ENCODE measurements at places on chromosomes 13 and 19.

GRCh38 chr13:40275155-40275554 is 391.3 kb downstream of the FOXO1 start:
- DNase-seq: no peak

- DNase-seq: no peak
These were observed 3.4 kb downstream of the CADM4 start for GRCh38 chr19:43636121-43636683.

DNA sequence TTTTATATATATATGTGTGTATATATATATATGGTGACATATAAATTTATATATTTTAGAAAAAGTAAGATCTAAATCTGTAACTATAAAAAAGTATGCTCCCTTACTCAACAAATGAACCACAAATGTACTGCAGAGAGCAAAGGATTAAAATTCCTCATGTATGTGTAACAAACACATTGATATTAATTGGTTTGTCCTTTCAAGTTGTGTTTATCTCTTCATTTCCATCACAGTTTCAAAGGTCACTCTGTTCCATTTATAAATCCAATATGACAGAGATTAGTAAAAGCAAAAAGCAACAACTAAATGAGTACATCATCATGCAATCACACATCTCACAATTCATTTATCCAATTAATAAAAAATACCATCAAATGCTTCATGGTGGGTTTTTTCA is 247.9 kb downstream of the DACH1 start:
- no peak for DNase-seq

DNA sequence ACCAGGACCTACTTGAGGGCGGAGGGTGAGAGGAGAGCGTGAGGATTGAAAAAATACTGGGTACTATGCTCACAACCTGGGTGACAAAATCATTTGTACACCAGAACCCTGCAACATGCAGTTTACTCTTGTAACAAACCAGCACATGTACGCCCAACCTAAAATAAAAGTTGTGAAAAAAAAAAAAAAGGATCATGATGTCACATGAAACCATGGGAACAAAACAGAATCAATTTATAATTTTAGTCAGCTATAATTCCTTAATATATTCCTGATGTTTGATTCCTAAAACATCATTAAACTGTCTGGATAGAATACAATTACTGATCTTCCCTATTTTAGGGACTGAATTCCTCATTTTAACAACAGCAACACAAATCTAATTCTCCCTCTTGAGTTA is 160.6 kb upstream of the SPRY2 start:
- DNase-seq: no peak

DNA sequence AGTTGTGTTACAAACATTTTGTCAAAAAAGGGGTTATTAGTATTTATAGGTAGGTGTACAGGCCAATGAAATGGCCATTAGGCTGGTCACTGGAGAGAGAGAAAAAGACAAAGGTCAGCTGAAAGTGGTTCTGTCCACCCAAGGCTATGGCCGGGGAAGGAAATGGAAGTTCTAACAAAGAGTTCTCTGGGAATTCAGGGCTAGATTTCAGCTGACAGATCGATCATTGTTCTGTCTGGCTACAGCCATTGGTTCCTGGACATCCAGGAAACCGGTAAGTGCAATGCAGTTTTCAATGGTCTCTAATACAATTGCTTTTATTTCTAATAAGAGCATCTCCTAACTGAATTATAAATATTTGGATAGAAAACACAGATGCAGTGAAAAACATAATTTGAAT is 42.5 kb downstream of the MBNL2 start:
- no peak for DNase-seq

DNA sequence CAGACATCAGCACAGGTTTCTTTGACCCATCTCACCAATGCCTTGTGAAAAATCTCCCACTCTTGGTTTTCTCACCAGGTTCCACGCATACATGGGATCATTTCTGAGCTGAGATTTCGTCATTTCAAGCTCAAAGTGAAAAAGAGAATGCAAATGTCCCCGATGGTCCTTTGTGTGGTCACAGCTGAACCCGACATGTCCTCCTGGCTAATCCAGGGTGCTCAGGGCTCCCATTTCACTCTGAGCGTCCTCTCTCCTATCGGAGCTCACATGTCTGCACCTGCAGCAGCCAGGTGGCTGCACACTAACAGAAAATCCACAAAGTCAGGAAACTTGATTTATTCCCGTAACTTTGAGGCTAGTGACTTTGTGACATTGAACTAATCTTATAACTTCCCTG is 9.3 kb upstream of the CEACAM3 start:
- no peak for DNase-seq

DNA sequence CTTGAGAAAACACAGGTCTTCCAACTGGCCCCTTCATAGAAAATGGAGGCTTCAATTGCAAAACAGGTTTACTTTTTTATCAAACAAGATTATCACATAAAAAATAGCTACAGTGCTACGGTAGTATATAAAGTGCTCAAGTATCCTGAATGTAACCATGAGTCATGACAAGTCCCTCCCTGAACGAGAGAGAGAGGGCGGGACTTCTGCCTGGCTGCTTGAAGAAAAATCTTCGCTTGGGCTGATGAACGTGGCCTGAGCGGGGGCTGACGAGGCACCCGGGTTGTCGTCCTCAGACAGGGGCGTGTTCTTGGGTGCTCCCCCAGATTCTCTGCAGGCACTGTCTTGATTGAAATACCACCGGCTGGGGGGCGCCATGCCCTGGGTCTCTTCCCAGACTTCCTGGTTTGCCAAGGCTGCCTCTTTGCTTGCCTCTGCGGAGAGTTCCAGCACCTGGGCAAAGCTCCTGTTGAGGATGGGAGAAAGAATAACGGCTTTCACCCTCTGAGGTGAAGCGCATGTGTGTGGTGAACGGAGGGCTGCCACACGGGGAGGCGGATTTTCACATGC is 23.2 kb upstream of the CPAMD8 start:
- no peak for DNase-seq

DNA sequence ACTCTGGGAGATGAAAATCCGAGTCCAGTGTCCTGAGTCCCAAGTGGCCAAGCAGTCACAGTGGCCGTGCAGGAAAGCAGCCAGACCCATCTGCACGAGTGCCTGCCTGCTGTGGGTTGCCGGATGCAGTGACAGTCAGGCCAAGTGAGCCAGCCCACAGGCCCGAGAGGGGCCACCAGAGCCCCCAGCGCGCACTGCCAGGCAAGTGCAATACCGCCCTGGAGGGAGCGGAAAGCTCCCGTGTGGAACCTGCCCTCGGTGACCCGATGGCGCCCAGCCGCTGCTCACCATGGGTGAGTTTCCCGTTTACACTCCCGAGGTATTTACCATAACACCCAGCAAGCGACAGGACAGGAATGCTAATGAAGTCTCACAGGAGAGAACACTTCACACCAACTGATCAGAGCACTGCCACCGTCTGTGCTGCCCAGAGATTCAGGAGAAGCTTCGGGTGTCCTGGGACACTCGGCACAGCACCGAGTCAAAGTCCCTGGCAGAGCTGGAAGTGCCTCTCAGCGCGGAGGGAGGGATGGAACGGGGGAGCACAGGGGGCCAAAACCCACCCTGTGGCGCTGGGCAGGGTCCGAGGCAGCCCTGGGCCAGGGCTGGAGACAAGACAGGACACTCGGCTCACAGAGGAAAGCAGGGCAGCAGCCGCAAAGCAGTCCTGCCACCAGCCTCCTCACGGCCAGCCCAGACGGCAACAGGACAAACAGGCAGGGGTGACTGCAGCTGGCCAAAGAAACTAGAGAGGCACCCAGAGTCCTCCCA is 21.3 kb upstream of the TINCR start:
- no peak for DNase-seq

DNA sequence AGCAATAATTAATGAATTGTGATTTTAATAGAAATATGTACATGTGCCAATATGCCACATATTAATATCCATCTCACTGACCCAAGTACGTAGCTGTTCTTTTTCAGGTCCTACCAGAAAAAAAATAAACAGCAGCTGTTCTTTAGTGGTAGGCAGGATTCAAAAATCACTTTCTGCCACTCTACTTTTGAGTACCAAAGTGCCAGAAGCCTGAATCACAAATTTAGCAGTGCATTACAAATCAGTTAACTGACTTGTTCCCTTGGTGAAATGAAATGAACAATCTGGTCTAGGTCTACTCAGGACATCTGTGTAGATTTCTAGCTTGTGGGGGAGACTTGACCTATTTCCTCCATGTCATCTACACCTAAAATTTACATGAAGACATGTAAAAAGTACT is 775.5 kb upstream of the GPC6 start:
- no peak for DNase-seq

- DNase-seq: no peak
These were observed 4.9 kb downstream of the TMED1 start for GRCh38 chr19:10830931-10831779.

- no peak for DNase-seq
These were observed 43.8 kb downstream of the SPRY2 start for GRCh38 chr13:80297094-80297493.

- peak; percentile 71 for DNase-seq
These were observed at the start of gene PGLYRP2 for GRCh38 chr19:15479391-15480345. TSS of gene PGLYRP2 (minus strand) at chr19:15479501. CDS start at chr19:15479371, 130 bp downstream.

GRCh38 chr13:38538422-38538821 is 148.5 kb upstream of the FREM2 start:
- DNase-seq: no peak

GRCh38 chr19:5397804-5398692 is 57.2 kb upstream of the ZNRF4 start:
- no peak for DNase-seq

Measured in common myeloid progenitor, CD34-positive (primary cell).